ENCODE measurements at places on chromosomes 3 and 15.
A peak's percentile ranks its signal among the peaks of the same experiment; 100 is the strongest.

GRCh38 chr15:50825946-50826345 lies 60.4 kb upstream of the SPPL2A start:
- DNase-seq: no peak

DNA sequence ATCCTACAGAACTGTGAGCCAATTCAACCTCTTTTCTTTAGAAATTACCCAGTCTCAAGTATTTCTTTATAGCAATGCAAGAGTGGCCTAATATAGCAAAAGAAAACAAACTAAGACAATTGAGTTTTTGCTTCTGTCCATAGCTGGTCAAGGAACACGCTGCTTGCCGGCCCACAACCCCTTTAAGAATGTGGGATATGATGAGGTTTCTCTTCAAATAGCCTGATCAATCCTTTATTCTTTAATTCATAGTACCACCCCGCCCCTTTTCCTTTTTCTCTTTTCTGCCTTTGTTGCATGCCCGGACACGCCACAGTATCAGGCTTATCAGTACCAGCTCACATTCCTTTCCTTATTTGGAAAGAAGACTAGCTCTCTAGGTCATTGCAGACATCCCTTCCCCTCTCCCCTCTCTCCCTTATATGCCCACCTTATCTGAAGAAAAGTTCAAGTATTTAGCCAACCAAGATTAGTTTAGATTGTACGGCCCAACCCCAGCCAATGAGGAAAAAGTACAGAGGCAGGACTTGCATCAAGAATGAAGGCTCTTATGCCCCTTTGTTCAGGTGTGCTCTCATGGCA lies 404.5 kb downstream of the OCA2 start:
- DNase-seq: no peak

DNA sequence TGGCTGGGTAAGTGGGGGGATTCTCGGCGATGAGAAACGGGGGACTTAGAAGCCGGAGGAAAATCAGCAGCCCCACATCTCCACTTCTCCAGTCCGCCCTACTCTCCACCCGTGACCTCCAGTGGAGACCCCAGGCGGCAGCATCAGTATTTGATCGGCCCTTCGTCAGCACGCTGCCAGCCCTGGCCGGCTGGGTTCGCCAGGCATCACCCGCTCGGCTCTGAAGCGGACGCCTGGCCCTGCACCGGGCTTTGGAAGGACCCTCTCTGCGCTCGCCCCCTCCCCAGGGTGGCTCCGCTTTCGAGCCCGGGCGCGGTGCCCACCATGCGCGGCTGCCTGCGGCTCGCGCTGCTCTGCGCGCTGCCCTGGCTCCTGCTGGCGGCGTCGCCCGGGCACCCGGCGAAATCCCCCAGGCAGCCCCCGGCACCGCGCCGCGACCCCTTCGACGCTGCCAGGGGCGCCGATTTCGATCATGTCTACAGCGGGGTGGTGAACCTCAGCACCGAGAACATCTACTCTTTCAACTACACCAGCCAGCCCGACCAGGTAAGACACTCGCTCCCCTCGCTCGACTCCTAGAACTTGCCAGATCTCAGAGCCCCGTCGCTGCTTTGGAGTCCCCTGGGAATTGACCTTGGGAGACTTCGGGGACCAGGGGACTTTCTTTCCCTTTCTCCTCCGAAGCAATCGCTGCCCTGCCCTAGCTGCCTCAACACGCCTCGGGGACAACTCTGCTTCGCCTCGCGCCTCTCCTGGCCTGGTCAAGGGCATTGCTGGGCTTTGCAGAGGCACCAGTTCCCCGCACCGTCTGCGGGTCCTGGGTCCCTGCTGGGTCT lies 561 bp downstream of the SIDT1 start:
- peak; percentile 61 for DNase-seq

GRCh38 chr15:27214961-27215360 lies 244.0 kb downstream of the GABRG3 start:
- DNase-seq: no peak

GRCh38 chr3:194928831-194929577 lies 243.3 kb downstream of the FAM43A start:
- DNase-seq: peak; percentile 97

- no peak for DNase-seq
Observed at GRCh38 chr3:172286548-172287148, 161.6 kb downstream of the GHSR start.

DNA sequence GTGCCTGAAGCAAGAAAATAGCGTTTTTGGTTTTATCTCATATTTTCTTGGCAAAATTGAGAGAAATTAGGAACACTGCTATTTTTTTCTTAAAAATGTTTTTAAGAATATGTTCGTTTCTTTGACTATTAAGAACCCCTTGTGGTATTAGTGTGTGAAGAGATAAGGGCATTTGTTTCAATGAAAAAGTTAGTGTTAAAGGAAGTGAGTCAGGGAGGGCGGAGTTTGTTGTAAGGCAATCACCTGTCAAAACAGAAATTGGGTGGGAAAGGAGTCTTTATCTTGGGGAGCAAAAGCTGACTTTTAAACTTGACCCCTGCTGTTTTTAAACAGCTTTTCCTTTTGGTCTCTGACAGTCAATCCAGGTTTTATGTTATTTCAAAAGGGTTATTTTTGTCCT lies 4.2 kb downstream of the RAP2B start:
- no peak for DNase-seq

- no peak for DNase-seq
Observed at GRCh38 chr3:75140904-75141615, 523.1 kb upstream of the FRG2C start.

DNA sequence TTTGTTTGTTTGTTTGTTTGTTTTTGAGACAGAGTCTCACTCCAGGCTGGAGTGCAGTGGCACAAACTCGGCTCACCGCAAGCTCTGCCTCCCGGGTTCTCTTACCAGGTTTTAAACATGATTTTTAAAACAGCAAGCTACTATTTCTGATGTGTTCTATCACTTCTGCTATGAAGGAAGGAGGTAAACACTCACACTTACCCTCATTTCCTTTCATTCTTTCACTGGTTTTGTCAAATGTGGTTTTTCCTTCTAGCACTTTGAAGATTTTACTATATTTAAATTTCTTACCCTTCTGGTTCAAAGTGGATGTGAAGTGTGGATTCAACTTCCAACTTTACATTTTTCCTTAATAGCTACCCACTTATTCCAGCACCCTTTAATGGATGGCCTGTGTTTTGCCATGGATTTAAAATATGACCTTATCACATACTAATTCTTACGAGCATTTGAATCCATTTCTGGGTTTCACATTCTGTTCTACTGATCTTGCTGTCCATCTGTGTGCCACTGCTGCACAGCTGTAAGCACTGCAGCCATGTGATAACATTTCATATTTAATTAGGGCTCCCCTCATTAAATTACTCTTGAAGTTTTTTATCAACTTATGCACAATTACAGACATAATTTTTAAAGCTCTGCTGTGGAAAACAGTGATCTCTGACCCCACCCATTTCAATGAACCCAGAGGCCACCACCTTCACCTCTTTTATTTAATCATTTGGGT lies 42.3 kb downstream of the TXNRD3 start:
- DNase-seq: no peak

- DNase-seq: no peak
Observed at GRCh38 chr3:184355261-184356040, 6.0 kb downstream of the CLCN2 start.

DNA sequence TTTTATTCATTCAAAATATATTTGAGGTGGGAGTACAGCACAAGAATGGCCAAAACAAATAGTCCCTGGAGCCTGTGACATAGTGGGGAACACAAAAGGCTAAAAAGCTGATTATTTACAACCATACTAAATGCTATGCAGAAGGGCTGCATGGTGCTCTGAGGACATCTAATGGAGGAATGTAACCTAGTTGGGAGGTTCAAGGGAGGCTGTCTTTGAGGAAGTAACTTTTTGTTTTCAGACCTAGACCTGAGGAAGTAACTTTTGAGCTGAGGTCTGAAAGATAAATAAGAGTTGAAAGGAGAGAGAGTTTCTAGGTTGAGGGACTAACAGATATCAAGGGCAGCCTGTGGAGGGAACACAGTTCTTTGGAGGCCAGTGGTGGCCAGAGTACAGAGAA lies 34.8 kb upstream of the RASA2 start:
- DNase-seq: no peak

- DNase-seq: no peak
Observed at GRCh38 chr15:88663141-88663621, 24.4 kb downstream of the ISG20 start.

DNA sequence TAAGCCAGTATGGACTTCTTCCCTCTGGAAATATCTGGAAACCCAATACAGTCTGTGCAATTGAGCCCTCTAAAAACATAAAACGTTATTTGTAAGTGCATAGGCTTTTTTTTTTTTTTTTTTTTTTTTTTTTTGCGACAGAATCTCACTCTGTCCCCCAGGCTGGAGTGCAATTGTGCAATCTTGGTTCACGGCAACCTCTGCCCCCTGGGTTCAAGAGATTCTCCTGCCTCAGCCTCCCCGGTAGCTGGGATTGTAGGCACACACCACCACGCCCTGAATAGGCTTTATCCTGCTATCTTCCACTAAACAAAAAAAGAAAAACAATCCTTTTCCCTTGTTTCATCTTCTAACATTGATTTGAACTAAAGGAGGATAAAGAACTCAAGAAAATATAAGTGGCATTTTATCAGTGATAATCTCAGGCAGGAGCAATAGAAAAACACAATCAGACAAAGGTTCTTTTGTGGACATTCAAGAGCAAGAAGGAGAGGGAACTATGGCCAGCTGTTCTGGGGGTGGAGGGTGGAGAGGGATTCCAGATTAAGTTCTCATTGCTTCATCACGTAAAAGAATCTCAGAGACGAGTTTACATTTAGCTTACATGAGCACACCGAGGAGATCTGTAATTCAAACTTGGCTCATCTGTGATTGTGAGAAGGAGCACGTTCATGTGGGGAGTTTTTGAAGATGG lies 68.6 kb downstream of the ITGB5 start:
- no peak for DNase-seq

DNA sequence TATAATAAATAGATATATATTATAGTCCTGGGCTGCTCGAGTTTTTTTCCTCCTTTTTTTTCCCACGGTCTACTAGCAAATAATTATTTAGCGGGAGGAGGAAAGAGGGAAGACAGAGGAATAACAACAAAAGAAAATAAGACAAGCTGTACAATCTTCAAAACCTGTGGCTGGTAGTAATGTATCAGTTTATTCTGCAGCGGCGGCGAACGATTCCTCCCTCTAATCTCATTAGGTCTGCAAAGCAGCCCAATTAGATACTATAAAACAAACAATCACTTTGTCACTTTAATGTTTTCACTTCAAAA lies 390 bp upstream of the TLE3 start:
- no peak for DNase-seq

DNA sequence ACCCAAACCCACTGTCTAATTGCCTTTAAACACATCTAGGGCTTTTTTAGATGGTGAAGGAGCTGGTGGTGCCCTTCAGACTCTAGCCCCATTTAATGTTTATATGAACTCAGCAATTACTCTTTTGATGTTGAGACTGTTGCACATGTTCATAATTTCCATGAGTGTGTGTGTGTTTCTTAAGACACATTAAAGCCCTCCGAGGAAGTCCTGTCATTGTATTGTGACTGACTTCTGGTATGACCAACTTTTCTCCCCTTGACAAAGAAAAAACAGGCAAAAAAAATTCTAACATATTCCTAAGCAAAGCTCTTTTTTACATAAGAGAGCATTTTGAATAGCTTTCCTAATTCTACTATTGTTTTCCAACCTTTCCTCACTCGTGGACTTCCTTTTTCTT lies 91.6 kb downstream of the FLNB start:
- DNase-seq: no peak

- DNase-seq: no peak
Observed at GRCh38 chr3:192223815-192224214, 503.5 kb downstream of the FGF12 start.

- DNase-seq: no peak
Observed at GRCh38 chr3:150253622-150254021, 154.5 kb upstream of the TSC22D2 start.

DNA sequence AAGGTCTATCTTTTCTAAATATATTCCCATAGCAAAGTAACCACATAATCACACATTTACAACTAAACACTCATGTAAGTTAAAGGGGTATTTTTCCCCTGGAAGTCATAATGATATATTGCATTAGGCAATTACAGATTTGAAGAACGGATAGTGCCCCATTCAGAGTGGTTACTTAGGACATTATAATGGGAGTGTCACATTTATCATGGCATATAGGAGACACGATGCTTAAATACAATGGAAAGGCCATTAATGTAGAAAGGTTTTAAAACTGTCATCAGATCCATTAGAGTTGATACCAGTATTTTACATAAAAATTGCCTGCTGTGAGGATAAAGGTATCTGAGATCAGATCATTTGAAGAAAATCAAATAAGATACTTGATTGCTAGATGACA lies 582.0 kb upstream of the SEMA6D start:
- no peak for DNase-seq

DNA sequence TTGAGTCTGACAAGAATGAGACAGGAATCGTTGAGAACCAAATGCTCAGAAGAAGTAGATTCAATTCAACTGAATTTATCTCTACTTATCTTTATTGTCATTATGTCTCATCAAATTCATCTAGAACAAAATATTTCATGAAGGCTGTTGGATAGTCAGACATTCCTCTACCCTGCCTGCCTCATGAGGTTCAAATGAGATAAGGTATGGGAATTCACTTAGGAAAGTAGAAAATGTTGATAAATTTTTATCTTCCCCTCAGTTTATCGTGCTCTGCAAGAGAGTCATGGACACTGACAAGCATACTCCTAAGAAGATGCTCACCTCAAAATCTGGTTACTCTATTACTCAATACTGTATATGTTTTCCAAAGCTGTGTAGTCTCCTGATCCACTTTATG lies 149.7 kb upstream of the CDIN1 start:
- no peak for DNase-seq

DNA sequence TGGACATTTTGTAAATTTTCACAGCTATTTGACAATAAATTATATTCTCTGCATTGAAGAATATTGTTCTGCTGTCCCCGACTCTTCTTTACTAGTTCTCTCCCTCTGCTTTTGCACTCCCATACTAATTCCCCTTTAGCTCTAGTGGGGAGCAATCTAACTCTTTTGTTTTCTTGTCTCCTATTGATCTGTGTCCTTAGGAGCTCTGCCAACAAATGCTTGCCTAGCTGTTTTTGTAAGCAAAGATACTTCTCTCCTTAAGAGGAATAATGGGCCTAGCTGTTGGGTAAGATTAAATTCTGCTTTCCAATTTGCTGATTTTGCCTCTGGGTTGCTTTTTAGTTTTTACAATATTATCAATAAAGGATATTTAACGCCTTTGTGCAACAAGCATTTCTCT lies 17.7 kb downstream of the ADAMTSL3 start:
- no peak for DNase-seq

GRCh38 chr3:98581474-98581873 lies 11.9 kb downstream of the CPOX start:
- no peak for DNase-seq

- peak; percentile 55 for DNase-seq
Observed at GRCh38 chr15:59995568-59996297, 8.4 kb upstream of the FOXB1 start.

- no peak for DNase-seq
Observed at GRCh38 chr15:46366360-46367007, 731.7 kb downstream of the SQOR start.

DNA sequence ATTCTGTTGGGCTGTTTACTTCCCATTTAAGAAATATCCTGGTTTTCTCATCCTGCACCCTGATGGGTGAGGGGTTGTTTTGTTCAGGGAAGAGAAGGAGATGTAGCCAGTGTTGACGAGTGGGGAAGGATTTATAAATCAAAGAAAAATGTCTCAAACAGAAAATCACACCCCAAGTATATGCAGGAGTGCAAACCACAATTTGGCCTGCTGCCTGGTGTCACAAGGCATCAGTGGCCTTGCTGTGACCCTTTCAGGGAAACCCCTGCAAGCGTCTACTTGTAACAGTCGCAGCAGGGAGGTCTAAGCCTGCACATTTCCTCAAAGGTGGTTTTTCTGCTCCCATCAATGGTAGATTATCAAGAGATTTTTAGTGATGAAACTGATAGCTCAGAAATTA lies 132.6 kb upstream of the LRRN1 start:
- no peak for DNase-seq
